A172 (cell line): ENCODE measurements at places on chromosomes 1 and 21.
A peak's percentile ranks its signal among the peaks of the same experiment; 100 is the strongest.

DNA sequence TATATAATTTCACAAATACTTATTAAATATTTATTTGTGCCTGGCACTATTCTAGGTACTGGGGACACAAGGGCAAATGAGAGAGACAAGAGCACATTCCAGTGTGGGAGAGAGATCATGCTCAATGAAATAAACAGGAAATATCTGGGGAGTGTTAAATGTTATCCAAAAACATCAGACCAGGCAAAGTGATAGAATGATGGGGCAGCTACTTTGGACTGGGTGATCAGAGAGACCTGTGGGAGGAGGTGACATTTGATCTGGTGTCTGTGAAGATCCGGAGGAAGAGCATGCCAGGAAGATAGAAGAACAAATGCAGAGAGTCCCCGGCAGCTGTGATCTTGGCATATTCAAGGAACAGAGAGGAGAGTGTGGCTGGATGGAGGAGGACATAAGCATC, 27.5 kb upstream of the GNG12 start:
- DNase-seq = no peak

- no peak for DNase-seq
These were observed 5.3 kb upstream of the CHD1L start for GRCh38 chr1:147236959-147237791.

GRCh38 chr1:35838693-35839245, 31.0 kb downstream of the AGO4 start:
- no peak for DNase-seq

DNA sequence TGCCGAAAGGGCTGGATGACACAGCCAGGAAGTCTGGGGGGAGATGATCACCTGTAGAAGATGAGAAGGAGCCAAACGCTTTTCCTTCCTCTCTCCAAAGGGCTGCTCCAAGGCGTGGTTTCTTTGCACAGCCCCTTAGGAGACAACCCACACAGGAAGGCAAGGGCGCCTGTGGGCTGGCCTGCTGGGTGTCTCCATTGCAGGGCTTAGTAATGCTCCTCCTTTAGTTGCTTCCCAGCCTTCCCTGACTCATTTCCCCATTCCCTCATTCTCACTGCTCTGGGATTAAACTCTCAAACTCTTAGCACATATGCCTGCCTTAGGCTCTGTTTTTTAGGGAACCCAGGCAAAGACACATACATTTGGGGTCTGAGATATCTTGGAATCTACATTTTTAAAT, 1.7 kb upstream of the CLCA1 start:
- no peak for DNase-seq

DNA sequence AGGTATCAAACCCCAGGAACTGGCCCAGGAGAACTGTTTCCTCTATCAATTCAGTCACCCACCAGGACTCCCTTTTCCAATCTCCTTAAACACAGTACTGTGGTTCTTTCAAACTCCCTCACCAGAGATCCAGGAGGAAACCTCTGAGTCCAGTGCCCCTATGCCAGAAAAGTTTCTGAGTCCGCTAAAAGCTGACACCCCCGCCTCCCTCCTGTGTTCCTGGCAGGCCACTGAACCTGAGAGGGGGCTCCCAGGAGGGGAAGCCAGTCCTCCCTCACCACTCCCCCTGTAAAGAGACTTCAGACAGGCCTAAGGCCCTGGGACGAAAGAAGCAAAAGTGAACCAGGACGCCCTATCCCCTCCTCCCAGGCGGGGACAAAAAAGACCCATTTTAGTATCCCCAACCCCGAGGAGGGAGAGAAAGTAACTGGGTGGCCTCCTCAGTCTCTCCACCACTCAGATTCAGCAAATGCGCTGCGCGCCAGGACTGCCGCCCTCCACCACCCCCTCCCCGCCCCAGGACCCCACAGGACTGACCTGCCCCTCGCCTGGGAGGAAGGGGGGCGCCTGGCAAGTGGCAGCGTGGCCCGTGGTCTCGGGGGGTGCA, 624 bp downstream of the SLC41A1 start:
- peak; percentile 10 for DNase-seq

- no peak for DNase-seq
These were observed 9.7 kb downstream of the SOAT1 start for GRCh38 chr1:179303200-179303785.

- no peak for DNase-seq
These were observed 27.3 kb upstream of the GOLT1A start for GRCh38 chr1:204241050-204241449.

DNA sequence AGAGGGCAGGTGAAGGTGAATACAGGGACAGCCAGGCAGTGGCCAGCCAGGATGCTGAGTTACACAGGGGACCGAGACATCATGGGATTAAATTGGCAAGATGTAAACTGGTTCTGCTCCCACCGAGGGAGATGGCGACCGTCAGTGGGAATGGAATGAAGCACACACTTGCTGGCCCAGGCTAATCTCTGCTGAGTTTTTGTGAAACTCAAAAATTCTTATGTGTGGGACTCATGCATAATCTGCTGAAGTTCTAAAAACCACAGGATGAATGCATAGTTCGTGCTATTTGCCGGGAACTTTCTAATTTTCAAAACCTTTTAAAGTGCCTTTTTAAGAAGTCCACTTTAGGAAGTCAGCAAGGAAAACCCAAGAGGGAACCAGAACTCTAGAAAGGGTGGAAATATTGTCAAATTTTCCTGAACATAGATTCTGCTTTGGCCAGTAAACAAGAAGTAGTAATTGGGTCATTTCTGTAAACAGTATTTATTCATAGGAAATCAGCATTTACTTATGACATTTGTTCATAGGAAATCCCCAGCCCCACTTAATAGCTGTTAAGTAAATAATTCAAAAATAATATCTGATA, 85.4 kb upstream of the ROR1 start:
- no peak for DNase-seq

GRCh38 chr1:83923553-83923952, 75.4 kb downstream of the TTLL7 start:
- DNase-seq = no peak

DNA sequence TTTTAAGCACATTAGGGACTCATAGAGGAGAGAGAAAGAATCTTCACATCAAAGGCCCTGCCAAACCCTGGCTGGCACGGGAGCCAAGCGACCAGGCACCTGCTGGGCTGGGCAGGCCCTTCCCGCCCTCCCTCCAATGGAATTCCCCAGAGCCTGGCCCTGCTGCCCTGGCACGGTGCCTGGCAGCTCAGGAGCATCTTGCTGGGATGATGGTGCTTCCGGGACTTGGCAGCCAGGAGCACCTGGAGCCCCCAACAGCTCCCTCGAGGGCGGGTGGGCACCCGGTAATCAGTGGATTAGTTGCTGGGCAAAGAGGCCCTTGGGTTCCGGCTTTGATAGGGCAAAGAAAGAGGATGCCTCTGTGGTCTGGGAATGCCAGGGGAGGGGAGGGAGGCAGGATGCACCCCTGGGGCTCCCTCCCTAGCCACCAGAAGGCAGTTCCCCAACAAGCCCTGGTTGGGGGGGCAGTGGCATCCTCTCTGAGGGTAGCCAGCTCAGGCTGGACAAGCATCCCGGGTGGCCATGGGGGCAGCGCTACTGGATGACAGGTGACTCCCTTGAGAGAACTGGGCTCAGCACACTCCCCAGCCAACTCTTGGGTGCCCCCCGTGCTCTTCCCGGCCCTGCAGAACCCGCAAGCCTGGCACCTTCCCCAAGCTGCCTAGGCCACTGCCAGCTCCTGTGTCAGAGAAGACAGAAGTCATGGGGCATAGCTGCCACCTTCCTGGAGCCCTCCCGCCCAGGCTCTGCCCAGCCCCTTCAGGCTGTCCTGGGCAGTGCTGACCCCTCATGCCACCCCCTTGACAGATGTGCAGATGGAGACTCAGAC, 26.4 kb downstream of the KRTAP10-1 start:
- peak; percentile 65 for DNase-seq
